ENCODE measurements at places on chromosomes 4 and X.
A peak's percentile ranks its signal among the peaks of the same experiment; 100 is the strongest.

- DNase-seq: no peak
These were observed 291.5 kb upstream of the BOD1L1 start for GRCh38 chr4:13918991-13919441.

GRCh38 chr4:23232987-23233386, 540.2 kb downstream of the GBA3 start:
- no peak for DNase-seq

GRCh38 chrX:867502-867901, 236.9 kb downstream of the SHOX start:
- DNase-seq: no peak

GRCh38 chr4:154276496-154276895, 215.1 kb downstream of the DCHS2 start:
- no peak for DNase-seq

DNA sequence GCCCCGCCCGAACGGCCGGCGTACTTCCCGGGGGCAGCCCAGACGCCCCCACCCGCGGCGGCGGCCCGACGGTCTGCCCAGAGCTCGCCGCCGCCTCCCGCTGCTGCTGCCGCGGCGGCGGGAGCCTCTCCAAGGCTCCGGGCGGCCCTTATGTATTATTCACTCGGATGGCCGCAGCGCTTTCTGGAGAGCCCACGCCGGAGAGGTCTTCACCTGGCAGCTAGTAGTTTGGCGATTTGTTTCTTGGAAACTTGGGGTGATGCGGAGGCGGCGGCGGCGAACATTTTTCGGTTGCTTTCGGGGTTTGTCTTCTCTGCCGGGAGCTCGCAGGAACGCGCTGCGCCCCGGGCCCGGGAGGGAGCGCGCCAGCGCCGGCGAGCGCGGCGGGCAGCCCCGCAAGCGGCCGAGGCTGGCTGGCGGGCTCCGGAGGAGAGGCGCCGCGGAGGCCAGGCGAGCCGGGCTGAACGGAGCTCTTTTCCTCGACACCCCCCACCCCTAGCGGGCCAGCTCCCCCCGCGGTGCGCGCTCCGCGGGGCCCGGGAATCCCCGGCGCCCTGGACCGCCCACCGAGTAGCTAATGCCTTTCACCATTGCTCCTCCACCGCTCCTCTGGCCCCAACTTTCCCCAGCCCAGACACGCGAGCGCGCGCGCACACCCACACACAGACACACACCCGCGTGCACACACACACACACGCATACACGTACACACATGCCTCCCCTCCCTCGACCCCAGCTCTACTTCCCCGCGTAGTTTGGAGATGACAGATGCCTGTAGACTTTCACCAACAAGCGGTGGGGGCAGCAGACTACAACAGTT, 113.5 kb downstream of the DHX15 start:
- DNase-seq: peak; percentile 46

DNA sequence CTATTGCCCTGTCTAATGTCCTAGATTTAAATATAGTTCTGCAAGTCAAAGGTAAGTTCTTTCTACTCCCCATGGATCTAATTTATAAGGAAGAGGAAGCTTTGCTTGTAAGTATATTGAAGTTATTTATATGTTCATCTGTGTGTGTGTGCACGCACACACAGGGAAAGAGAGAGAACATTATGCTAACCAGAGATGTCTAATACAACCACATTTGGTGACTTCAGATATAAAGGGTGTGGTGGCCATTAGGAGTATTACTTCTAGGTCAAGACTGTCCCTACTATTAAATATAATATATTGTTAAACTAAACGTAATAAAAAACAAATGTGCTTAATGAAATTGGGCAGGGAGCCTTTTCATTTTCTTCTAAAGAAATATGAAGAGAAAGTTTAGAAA, 4.1 kb downstream of the DCK start:
- DNase-seq: no peak

GRCh38 chr4:135207531-135207930, 1005.9 kb upstream of the PABPC4L start:
- DNase-seq: no peak

- DNase-seq: no peak
These were observed 212.8 kb downstream of the SPANXN3 start for GRCh38 chrX:143304518-143304917.

DNA sequence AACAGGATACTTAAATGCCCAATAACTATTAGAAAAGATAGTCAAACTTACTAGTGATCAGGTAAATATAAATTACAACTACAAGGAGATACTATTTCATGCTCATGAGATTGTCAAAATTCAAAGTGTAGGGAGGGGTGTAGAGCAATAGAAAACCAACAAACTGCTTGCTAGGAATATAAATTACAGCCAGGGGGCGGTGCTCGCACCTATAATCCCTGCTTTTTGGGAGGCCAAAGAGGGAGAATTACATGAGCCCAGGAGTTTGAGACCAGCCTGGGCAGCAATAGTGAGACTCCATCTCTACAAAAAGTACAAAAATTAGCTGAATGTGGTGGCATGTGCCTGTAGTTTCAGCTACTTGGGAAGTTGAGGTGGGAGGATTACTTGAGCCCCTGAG, 556.5 kb upstream of the NR3C2 start:
- DNase-seq: no peak

DNA sequence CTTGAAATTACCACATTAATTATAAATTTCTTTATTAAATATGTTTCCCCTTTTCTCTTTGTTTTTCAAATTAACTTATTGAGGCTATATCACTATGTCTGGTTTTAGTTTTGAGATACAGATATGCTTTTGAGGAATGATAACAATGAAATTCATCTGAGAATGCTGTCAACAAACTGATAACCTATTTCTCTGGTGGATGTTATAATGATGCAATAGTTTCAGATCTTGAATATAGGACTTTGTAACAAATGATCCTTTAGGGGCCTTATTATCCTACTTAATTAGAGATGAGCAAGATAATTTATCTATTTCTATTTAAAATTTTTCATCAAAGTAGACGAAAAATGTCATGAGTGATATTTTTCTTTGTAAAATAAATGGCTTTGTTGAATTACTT, 123.7 kb downstream of the MAGEB17 start:
- DNase-seq: no peak

- DNase-seq: no peak
These were observed 13.9 kb downstream of the ANAPC10 start for GRCh38 chr4:145083891-145084605.

DNA sequence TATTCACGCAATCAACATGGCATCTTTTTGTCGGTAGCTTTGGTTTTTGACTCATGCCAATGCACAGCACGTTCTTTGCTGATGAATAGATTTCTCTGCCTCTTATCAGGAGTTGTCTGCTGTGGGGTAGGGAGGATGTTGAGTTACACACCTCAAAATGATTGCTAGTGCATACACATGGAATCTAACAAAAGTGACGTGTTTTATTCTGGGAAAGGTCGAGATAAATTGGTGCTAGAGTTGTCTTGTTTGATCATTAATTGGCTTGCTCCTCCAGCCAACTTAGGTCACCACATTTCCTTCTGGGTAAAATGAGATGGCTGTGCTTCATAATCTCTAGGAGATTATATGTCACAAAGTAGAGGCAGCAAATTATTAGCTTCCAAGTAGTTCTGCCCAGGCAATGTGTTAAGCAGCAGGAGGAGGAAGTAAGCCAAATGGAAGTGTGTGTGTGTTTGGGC, 3.9 kb downstream of the RAB9A start:
- no peak for DNase-seq

- DNase-seq: no peak
These were observed at the start of gene TMEM47 for GRCh38 chrX:34656842-34657725. TSS of gene TMEM47 (minus strand) at chrX:34657285. CDS start at chrX:34657029, 256 bp downstream.

GRCh38 chr4:151459375-151459774, 50.4 kb downstream of the FHIP1A start:
- DNase-seq: no peak

- DNase-seq: no peak
These were observed 8.0 kb upstream of the ODAPH start for GRCh38 chr4:75547647-75548387.

DNA sequence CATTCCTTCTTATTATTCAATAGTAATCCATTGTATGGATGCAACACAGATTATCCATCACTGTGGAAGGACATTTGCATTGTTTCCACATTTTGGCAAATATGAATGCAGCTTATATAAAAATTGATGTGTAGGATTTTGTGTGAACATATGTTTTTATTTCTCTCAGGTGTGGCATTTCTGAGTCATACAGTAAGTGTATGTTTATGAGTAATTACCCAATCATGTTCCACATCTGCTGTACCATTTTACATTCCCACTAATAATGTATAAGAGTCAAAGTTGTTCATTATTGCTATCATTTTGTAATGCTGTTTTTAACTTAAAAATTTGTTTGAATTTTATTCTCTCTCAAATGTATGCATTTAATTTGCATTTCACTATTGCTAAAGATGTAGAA, 25.5 kb downstream of the MAGEA4 start:
- DNase-seq: no peak

- DNase-seq: no peak
These were observed 700.5 kb downstream of the TRIML1 start for GRCh38 chr4:188839704-188840103.

GRCh38 chr4:24765376-24765988, 29.9 kb upstream of the SOD3 start:
- DNase-seq: no peak

DNA sequence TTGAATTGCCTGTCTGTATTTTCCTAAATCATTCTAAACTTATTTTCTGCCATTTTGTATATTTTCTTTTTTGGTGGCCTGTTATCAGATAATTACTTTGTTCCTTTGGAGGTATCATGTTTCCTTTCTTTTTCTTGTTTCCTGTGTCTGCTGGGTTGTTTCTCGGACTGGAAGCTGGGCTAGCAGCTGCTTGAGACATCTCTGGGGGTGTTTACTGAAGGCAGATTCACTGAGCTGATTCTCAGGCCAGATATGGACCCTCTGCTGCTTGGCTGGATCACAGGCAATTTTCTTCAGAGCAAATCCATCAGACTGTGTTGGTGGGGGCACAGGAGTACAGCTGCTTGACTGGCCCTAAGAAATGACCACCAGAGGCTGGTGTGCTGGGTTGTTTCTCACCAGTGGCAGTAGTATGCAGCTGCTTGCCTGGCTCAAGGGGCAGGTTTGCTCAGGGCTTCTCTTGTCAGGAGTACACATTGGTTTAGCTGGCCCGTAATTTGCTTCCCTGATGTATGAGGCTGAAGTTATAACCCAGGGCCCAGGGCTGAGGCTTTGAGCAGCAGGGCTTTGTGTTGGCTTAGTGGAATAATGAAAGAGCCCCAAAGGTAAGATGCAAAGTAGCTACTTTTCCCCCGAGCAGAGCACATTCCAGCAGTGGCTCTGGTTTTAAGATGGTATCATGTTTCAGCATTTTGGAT, 680.6 kb downstream of the TECRL start:
- DNase-seq: no peak

DNA sequence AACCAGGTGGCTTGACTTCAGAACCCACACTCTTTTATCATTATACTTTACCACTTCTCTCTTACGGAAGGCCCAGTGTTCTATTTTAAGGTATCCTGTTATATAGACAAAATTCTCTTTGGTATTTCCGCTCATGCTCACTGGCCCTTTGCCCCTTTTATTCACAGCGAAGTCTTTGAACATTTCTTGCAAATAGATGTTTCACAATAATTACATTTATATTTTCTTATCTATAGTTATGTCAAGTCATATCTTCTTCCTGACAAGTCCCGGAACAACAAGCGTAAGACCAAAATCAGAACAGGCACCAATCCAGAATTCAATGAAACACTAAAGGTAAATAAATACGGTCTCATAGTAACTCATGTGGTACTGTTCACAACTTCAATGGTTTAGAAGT, 102.0 kb downstream of the SYTL5 start:
- DNase-seq: no peak

DNA sequence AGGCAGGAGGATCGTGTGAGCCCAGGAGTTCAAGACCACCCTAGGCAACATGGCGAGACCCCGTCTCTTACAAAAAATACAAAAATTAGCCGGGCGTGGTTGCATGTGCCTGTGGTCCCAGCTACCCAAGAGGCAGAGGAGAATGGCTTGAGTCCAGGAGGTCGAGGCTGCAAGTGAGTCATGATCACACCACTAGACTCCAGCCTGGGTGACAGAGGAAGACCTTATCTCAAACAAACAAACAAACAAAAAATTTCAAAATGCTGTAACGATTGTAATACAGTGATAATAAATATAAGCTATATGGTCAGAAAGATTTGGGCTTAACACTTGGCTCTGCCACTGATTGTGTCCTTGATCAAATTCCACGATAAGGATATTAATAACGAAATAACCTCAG, 24.2 kb downstream of the SLC25A4 start:
- no peak for DNase-seq
